ENCODE measurements at places on chromosomes 5 and 9.

GRCh38 chr5:156947925-156948324, 15.1 kb downstream of the TIMD4 start:
- DNase-seq: no peak

GRCh38 chr5:111242606-111243005, 18.4 kb downstream of the CAMK4 start:
- DNase-seq: no peak

- no peak for DNase-seq
Observed at GRCh38 chr9:137638680-137639079, 19.9 kb downstream of the EHMT1 start.

DNA sequence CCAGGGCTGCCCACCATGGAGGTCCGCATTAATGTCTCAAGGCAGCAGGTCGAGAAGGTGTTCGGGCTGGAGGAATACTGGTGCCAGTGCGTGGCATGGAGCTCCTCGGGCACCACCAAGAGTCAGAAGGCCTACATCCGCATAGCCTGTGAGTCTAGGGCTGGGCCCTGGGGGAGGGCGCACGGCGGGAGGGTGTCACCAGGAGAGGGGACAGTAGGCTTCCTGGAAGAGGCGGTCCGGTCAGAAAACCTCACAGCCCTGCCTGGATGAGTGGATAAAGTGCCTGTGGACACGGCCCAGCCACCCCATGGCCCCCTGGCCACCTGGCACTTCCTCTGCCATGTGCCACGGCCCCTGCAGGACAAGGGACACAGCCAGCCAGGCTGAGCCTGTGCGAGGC, 31.0 kb downstream of the HK3 start:
- no peak for DNase-seq

GRCh38 chr9:133427658-133428348, 5.6 kb downstream of the ADAMTS13 start:
- no peak for DNase-seq

GRCh38 chr5:116738615-116739261, 164.1 kb upstream of the SEMA6A start:
- no peak for DNase-seq

DNA sequence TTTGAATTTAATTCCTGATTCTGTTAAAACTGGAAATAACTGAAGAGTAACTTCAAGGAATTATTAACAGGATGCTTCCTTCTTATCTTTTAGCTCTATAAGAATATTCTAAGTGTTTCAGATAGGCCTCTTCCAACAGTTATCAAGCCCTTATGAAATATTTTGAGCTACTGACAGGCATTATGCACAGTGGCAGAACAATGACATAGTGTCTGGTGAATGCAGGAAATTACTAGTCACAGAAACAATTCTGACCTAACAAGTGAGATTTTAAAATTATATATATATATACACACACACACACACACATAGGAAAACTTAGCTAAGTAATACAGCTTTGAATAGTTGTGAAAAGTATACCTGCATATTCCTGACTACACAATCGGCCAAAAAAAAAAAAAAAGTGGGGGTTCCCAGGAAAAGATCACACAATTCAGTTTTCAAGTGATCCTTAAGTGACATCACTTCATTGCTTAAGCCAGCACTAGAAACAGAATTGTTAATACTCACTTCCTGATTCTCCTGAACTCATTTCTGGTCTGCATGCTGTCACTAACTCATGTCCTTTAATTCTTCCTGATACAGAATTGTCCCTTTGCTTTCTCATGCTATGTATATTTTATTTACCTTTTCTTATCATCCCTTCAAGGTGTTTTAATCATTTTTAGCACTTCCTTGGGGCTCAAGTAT, 77.3 kb downstream of the SLC25A46 start:
- DNase-seq: no peak

DNA sequence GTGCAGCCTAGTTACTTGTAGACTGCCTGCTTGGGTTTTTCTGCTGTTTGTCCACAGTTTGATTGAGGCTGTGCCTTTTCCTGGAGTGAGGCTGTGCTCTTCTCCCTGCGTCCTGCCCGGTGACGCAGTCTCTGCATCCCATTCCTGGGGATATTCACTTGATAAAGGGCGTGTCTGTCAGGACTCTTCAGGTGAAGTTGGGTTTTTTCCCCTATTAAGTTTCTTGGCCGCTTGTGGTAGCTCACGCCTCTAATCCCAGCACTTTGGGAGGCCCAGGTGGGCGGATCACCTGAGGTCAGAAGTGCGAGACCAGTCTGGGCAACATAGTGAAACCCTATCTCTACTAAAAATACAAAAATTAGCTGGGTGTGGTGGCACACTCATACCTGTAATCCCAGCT, 50.0 kb upstream of the SUSD3 start:
- DNase-seq: no peak

DNA sequence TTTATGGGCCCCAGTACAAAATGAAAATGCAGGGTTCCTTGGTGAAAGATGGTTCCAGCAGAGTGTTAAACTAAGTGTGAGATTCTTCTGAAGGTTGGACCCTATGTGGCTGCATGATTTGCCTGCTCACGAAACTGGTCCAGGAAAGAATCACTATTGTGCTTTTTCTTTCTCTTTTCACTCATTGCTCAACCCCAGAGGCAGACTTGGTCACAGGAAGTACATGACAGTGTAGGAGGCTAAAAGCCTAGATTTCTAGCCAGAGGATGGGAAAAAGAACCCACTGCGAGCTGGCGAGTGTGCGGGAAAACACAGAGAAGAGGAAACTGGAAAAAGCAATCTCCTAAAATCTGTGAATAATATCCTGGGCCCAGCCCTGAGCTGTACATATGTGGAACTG, 18.6 kb downstream of the SLC36A2 start:
- no peak for DNase-seq

- DNase-seq: no peak
Observed at GRCh38 chr9:124429530-124429867, 14.3 kb upstream of the PSMB7 start.

GRCh38 chr5:169805937-169806700, 169.0 kb downstream of the DOCK2 start:
- DNase-seq: no peak

DNA sequence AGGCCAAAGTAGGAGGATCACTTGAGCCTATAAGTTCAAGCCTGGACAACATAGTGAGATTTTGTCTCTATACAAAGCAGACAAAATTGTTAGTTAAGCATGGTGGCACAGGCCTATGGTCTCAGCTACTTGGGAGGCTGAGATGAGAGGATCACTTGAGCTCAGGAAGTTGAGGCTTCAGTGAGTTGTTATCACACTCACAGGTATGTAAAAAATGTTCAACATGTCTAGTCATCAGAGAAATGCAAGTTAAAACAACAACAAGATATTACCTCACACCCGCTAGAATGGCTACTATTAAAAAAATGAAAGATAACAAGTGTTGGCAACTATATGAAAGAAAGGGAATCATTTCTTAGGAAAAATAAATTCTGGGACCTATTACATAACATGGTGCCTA, 341.5 kb upstream of the ST8SIA4 start:
- no peak for DNase-seq

DNA sequence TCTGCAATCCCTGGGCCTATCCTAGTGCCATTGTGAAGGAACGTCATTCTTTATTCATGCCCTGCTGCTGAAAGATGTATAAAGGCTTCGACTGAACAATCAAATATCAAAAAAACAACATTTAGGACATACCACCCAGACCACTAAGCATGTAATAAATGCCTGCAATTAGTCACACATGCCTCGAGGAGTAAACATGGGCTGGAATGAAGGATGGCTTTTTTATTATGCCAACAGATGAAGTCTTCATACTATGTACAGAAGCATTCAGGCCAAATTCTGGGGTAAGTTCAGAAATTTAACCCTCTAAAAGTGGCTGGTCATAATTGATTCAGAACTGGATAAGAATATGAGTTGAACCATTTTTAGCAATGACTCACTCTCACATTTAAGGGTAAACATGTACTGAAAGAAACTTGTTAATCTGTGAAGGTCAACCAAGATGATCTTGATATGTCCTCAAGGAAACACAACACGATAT, 38.1 kb downstream of the FAM240B start:
- DNase-seq: no peak

- no peak for DNase-seq
Observed at GRCh38 chr9:26371236-26371635, 521.4 kb downstream of the CAAP1 start.

DNA sequence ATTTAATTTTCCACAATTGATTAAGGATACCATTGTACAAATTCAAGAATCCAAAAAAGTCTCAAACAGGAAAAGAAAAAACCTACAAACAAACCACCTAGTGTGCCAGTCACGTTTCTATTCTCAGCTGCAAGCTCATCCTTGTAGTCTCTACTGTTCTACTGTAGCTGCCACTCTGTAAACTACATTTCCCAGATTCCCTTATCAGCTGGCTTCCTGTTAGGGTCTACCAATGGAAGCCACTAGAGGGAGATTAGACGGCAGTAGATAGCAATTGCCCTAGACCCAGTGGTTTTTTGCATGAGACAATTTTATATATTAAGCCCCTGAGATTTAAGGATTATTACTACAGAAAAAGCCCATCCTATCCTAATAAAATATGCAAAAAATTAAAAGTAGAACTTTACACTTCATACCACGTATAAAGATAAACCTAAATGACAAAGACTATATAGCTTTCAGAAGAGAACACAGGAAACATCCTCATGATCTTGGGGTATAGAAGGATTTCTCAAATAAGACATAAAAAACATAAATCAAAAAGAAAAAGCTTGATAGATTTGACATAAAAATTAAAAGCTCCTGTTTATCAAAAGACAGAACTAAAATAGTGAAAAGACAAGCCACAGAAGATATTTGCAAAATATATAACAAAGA, 37.4 kb downstream of the P4HA2 start:
- DNase-seq: no peak

DNA sequence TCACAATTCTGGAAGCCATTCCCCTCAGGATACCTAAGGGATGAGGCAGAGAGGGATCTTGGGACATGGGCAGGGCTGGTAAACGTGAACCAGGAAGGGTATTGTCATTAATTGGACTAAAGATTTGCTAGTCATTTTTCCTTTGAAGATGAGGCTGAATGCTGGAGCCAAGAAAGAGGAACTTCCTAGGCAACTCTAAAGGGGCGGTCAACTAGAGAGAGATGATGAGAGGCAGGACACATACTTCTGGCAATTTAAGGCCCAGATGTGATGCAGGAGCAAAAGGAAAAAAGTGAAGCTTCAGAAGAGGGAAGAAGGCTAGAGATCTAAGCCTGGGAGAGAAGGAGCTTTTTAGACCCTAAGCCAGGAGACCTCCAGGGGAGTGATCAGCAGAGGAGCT, 5.6 kb downstream of the GBA2 start:
- DNase-seq: no peak

DNA sequence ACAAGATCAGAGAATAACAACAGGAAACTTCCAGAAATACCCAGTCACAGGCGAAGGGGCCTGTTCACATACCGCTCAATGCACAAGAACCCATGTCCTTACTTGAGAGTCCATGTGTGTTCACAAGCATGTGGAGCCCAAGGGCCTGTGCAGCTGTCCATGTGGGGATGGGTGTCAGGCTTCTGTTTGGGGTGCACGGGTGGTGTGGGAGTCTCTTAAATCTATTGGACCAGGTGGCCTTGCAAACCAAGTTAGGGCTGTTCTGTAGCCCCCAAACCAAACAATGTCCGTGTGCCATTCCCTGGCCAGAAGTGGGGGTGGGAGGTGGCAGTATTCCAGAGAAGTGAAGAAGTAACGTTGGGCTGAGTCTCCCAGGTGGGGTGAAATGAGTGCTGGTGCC, 222.3 kb downstream of the PBX3 start:
- DNase-seq: no peak

DNA sequence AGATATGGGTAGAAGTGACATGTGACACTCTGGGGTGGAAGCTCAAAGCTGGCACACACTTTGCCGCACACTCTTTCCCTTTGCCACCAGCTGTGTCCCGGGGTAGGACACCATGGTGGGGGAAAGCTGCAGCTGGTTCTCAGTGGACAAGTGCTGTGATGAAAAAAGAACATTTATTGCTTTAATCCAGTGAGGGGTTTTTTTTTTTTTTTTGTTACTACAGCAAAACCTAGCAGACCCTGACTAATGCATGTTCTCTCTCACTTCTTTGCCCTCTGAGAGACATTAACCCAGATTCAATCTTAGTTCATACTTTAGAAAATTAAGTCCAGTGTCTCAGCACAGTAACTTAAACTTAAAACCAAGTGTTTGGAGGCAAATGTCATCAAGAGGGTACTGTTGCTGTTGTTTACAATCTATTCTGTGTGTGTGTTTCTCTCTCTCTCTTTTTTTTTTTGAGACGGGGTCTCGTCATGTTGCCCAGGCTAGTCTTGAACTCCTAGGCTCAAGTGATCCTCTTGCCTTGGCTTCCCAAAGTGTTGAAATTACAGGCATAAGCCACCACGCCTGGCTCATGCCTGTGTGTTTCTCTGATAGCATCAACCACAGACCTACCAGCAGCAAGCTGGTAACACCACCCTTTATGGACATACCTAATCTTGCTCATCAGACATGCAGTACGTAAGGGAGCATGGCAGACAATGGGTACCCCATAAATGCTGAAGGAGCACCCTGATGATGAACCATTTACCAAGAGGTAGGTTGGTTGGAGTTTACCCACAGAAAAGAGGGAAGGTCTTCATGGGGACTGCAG, 84.7 kb upstream of the TBC1D2 start:
- DNase-seq: no peak

DNA sequence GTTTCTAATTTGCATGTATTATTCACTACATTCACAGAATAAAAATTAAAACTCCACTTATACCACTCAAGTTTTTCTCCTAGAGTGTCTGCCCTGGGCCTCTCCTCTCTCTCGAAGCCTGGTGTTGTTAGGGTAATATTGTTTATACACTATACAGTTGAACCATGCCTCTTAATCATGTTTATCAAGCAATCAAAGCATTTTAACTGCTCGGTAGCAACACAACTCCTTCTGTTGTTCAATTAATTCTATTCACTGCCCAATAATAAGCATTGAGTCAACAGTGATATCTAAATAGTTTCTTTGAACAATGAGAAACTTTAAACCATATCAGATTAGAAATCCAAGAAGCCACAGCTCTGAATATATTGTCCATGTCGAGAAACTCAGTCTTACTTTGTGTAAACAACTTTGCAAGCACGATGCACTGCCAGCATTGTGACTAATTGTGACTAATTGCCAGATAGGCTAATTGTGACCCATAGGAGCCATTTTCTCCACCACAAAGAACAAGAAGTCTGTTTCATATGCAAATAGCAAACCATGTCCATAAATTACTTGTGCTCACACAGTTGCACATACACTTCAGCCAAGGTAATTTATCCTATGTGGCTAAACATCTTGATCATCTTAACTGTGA, at the start of gene DNAH5:
Gene DNAH5 (minus strand): TSS at position 129 of the 640 bp plus-strand sequence. CDS start 250 bp downstream, outside the sequence.
- DNase-seq: no peak

- no peak for DNase-seq
Observed at GRCh38 chr5:118687661-118688621, 300.4 kb downstream of the DTWD2 start.

- no peak for DNase-seq
Observed at GRCh38 chr9:109238125-109238524, 71.1 kb upstream of the FRRS1L start.
